ENCODE measurements at places on chromosomes 6 and 20. TPM values are rescaled to one million over a fixed set of nuclear protein-coding genes. Genes with fewer than 3 reads are reported as not detected.

MDC1 gene
- 11.1 TPM for total RNA-seq

RTF2 gene
- total RNA-seq, result 71.5 TPM

OXT gene
- total RNA-seq, result not detected

PKIB gene
- 169 TPM for total RNA-seq

DNA sequence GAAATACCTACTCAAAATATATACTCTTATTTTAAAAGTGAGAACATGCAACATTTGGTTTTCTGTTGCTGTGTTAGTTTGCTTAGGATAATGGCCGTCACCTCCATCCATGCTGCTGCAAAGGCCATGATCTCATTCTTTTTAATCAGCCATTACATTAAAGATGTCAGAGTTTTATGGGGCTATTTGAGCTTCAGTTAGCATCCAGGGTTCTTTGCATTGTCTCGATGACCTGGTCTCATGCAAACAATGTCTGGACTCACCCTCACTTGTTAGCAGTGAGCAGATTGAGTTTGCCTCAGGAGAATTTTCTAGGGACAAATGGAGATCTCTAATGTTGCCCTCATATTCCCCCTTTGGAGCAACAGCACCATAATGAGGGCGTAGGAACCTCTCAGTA lies 458.7 kb upstream of the AGPAT4 start:
- DNase-seq, result no peak

- DNase-seq, result peak; percentile 26
Observed at GRCh38 chr20:2756056-2756611, 44.3 kb downstream of the CPXM1 start.

DNA sequence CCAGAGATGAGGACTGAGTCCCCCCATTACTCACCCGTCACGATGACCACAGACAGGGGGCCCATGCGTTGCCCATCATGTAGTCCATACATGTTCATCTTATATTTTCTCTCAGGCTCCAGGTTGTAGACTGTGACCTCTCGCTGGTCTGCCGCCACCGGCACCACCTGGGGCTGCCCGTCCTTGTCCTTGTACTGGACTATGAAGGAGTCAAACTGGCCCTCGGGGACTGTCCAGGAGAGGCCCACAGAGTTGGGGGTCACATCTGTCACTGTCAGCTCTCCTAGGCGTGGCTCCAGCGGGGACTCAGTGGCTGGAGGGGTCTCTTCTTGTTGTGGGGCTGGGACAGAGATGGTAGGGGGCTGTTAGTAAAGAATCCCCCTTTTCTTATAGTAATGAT lies 35.4 kb downstream of the CYP21A2 start:
- no peak for DNase-seq

- no peak for DNase-seq
Observed at GRCh38 chr6:51141080-51141479, 322.4 kb downstream of the TFAP2B start.

DNA sequence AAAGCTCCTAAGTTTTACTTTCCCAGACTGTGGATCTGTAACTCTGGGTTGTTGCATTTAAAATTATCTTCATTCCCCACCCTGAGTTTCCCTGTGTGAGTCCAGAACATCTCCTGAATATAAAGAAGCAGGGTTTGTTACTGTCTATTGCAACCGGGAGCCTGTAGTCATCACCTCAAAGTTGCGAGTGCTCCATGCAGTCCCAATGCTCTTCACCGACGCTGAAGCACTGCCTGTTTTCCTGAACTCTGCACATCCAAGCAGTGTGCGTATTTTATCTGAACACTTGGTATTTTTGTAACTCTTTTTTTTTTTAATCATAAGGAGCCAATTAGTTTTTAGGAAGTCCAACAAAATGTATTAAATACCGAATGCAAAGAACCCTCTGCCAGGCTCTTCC lies 907 bp upstream of the HLA-B start:
- no peak for DNase-seq

All from left colon (tissue), 2 donors.